ENCODE measurements at places on chromosomes 12 and 14.

DNA sequence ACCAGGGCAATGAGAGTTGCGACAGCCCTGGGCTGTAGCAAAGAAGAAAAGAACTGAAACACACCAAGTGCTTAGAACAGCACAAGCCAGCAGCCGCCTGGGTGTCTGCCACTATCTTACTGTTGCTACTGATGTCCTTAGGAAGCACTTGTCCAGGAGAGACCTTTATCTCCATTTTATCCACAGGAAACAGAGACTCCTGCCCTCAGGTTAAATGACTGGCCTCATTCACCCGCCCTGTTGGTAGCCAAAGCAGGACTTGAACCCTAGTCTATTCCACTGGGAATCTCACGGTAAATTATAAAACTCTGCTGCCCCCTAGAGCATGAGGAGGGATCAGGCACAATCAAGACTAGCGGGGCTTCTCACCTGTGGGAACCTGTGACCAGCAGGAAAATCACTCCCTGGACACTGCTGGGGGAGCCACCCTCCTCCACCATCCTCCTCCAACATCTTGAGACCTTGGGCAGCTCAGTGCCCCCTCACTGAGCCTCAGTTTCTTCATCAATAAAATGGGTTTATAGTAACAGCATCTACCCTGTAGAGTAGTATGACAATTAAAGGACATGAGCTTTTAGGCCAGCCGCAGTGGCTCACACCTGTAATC is 20.5 kb upstream of the TESC start:
- no peak for DNase-seq

- peak; percentile 47 for DNase-seq
Observed at GRCh38 chr14:75280291-75280830, 1.7 kb downstream of the FOS start.

- DNase-seq = peak; percentile 65
Observed at GRCh38 chr14:64704143-64704742, at the start of gene PLEKHG3. Gene PLEKHG3 (plus strand): TSS chr14:64704424. CDS start chr14:64727632, 23,208 bp downstream.

DNA sequence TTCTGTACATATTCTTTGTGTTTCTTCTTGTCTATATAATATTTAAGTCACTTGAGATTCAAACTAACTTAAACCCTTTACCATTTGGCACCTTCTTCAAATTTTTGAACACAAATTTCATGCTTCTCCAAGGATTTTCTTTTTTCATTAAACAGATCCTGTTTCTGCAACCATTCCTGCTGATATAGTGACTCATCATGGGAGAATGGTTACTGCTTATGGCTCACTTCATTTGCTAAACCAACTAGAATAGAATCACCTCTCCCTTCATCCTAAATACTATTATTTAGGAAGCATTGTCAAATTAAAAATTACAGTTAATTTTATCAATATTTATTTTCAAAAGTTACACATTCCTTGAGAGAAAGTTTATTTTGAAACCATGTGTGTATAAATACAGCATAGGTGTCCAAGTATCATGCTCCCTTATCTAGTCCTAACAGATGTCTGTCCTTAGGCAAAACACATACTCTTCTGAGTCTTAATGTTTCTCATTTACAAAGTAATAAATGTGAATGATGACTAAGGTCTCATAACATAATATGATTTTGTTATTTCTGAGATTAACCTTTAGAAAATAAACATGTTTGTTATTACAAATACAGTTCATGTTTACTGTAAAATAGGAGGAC is 40.7 kb downstream of the PLCZ1 start:
- DNase-seq = peak; percentile 64

GRCh38 chr14:70976591-70976990 is 69.3 kb downstream of the PCNX1 start:
- DNase-seq = no peak

GRCh38 chr12:3035171-3035570 is 42.0 kb upstream of the TSPAN9 start:
- DNase-seq = peak; percentile 32

- no peak for DNase-seq
Observed at GRCh38 chr12:117890137-117890536, 78.7 kb downstream of the KSR2 start.

DNA sequence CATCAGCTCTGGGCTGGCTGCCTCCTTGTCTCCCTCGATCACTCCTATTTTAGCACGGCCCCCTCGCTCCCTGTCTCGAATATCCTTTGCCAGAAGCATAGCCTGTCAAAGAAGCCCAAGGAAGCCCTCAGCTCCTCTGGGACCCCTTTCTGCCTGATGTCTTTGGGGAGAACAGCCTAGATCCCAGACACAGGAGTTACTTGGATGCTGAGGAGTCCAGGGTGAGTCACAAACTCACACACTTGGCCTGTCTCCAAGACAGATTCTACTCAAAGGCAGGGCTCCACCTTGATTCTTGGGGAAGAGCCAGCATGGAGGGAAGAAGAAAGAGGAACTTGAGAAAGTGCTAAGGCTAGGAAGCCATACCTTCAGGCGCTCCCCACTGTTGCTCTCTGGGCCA is 8.1 kb downstream of the AVIL start:
- peak; percentile 87 for DNase-seq

- DNase-seq = peak; percentile 17
Observed at GRCh38 chr12:92363295-92364146, 217.9 kb upstream of the BTG1 start.

DNA sequence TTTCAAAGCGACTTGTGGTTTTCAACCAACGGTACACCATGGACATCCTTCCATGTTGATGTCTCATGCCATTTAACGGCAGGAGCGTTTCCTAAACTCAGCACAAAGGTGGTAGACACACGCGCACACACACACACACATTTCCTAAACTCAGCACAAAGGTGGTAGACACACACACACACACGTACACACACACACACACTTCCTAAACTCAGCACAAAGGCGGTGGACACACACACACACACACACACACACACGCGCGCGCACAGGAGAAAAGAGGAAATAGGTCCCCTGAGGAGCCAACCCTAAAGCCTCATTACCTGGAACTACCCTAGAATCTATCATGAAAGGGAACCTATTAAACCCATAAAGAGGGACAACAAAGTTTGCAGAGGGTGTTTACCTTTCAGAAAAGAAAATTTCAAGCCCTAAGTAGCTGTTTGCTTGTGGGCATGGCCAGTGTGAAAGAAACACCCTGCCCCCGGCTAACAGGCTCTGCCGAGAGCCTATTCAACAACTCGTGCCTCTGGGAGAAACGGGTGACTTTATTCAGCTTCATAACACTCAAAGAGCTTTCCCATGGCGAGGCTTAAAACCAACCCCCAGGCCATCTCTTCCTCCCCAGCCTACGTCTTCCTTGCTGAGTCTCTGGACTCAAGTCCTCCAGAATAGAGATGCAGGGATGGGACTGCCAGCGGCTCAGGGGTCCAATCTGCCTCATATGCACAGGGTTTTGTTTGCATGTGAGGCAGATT is 31.8 kb downstream of the SLC8B1 start:
- DNase-seq = no peak

DNA sequence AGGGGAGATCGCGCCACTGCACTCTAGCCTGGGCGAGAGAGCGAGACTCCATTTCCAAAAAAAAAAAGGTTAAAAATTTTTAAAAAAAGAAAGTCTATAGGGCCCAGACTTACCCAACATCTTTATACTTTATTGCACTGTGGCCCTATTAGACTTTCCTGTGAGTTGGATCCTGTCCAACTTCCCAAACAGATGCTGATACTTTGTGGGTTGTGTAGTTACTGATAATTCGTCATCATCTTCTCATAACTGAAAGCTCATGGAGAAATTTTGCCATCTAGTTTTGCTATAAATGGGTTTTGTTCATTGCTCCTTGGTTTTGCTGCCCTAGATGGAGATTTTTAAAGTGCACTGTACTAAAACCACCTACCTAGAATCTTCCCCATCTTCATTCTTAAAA is 31.1 kb downstream of the APOBEC1 start:
- DNase-seq = no peak

DNA sequence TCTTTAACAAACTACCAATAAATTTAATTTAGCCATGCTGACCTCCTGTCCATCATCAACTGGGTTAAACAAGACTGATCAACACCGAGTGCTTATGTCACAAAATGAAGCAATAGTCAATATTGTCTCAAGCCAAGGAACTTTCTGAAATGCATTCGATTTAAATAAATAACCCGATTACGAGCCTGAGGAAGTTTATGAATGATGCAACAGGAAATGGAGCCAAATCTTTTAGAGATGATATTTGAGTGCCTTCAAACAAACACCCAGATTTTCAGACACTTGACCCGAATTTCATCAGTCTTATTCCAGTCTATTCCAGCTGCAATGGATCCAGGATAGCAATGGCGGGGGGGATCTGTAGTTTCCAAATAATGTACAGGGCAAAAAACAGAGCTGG is 27.9 kb downstream of the FAR2 start:
- peak; percentile 71 for DNase-seq

Measured in fibroblast of the aortic adventitia (primary cell).